Stimulated activated CD4-positive, alpha-beta T cell treated with anti-CD3 and anti-CD28 coated beads, Interleukin-15, amount 100 ng/mL, for 1 hour (primary cell): ENCODE measurements at places on chromosomes 4 and X.

- DNase-seq, result no peak
These were observed 69.6 kb downstream of the AGTR2 start for GRCh38 chrX:116239944-116240840.

DNA sequence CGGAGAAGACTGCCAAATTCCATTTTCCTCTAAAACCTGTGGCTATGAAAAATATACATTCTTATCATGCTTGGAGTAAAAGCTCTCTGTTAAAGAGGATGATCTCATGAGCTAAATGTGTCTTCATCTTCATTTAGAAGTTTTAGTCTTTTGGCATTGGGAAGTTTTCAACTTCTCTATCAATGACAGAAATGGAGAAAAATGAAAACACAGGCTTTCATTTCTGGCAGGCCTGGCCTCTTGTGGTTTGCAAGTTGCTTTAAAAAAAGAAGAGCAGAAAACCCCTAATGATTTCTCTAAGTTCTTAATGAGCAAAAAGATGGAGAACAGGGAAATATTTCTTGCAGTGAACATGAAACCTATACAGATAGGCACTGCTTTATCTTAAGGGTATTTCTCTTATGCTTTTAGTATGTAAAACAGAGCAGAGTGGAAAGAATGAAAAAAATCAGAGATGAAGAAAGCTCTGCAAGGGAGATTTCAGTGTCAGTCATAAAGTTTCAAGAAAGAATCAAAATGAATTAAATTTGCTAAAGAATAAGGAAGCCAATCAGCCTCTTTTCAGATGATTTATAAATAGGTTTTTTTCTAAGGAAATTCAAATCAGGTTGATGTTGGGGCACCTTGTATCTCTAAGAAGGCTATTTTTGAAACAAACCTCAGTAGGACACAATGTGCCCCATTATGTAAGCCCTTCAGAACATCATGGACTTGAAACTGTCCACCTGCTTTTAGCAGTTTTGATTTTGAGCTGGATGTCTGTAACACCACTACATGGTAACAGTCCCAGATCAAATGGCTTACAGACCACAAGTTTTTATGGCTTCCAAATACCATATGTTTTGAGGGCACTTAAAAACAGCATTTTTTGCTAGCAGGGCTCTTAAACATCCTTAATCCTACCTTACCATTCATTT, 225.0 kb downstream of the GRIA3 start:
- no peak for DNase-seq

DNA sequence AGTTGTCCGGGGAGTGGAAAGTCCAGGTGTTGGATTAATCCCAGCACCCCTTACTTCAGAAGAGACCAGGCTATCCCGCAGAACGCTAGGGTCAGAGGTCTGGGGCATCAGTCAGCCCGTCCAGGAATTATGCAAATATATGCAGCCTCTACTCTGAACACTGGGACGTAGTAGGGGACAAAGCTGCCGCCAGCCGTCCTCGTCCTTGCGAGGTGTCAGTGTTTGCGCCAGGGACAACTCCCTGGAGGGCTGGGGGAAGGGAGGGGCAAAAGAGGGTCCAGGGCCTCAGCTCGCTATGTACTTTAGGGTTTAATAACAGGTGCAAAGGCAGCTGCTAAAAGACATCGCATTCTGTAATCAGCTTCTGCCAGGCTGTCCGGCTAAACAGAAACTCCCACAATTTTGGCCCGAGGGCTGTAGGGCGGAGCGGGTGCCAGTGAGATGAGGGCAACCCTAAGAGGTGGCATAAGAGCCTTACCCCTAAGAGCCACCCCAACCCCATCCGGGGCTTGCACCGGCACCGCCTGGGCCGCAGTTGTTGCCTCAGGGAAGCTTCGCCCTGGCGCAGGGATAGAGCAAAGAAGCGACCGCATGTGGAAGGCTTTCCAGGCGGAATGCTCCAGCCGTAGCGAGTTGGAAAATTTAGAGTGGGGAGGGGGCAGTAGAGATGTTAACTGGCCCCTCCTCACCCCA, 8.4 kb downstream of the HAND2 start:
- no peak for DNase-seq

GRCh38 chrX:14386981-14387380, 142.4 kb upstream of the GLRA2 start:
- no peak for DNase-seq

DNA sequence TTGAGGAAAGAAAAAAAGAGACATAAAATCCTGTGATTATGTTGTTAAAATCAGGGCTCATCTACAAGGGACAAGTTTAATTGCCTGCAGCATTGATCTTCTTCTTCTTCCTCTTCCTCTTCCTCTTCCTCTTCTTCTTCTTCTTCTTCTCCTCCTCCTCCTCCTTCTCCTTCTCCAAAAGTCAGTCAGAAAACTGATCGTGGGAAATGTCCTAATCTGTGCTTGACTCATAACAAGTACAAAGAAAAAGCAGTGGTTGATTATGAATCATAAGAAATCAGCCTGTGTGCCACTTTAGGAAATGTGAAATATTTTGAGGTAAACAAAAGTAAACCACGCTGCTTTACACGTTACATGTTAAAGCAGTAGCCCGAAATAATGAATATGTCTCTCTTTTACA, 2.7 kb upstream of the ATP10D start:
- no peak for DNase-seq

DNA sequence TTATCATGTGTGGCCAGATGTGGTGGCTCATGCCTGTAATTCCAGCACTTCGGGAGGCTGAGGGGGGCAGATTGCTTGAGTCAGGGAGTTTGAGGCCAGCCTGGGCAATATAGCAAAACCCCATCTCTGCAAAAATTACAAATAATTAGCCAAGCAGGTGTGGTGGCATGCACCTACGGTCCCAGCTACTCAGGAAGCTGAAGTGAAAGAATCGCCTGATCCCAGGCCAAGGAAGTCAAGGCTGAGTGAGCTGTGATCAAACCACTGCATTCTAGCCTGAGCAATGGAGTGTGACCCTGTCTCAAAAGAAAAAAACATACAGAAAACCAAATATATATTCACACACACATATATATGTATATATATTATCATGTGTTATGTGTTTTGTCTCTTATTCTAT, 15.0 kb downstream of the APELA start:
- DNase-seq, result no peak

GRCh38 chr4:111391829-111392228, 753.4 kb upstream of the FAM241A start:
- no peak for DNase-seq

DNA sequence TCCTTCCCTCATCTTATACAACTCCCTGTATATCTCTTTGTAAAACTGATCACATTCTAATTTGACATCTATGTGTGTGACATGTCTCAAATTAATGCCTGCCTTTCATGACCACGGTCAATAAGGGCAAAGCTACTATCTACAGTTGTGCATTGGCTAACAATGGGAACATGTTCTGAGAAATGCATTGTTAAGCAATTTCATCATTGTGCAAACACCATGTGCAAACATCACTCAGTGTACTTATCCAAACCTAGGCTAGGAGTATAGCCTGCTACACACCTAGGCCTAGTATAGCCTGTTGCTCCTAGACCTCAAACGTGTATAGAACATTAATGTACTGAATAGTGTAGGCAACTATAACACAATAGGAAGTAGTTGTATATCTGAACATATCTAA, 95.0 kb downstream of the BANK1 start:
- DNase-seq, result no peak

DNA sequence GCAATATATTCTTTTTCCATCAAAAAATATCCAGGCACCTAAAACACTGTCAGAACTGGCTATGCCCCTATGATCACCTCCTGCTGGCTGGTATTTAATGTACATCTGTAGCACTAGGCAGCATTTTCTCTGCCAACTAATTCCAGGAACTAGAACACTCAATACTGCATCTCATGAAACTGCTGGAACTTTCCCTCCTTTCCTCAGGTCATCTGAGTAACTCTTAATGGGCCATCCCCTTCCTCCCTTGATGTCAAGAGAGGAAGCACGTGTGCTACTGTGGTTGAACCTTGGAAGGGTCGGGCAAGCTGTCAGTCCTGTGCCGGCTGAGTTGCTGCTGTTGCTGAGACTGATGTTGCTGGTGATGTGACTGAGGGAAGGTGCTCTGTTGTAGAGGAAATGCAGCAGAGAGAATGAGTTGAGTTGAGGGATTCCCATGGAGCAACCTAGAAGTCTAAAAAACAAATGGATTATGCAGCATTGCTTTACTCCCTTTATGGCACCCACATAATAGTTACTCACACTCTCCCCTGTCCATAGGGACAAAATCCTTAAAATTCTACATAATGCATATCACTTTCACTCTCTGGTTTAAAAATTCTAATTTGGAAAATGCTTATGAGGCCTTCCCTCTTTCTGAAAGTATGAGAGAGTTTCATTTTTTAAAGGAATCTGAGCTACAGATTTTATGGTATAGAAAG, 39.5 kb downstream of the TMEM165 start:
- no peak for DNase-seq

- DNase-seq, result no peak
These were observed 272.3 kb upstream of the DIPK2B start for GRCh38 chrX:45472968-45473367.

DNA sequence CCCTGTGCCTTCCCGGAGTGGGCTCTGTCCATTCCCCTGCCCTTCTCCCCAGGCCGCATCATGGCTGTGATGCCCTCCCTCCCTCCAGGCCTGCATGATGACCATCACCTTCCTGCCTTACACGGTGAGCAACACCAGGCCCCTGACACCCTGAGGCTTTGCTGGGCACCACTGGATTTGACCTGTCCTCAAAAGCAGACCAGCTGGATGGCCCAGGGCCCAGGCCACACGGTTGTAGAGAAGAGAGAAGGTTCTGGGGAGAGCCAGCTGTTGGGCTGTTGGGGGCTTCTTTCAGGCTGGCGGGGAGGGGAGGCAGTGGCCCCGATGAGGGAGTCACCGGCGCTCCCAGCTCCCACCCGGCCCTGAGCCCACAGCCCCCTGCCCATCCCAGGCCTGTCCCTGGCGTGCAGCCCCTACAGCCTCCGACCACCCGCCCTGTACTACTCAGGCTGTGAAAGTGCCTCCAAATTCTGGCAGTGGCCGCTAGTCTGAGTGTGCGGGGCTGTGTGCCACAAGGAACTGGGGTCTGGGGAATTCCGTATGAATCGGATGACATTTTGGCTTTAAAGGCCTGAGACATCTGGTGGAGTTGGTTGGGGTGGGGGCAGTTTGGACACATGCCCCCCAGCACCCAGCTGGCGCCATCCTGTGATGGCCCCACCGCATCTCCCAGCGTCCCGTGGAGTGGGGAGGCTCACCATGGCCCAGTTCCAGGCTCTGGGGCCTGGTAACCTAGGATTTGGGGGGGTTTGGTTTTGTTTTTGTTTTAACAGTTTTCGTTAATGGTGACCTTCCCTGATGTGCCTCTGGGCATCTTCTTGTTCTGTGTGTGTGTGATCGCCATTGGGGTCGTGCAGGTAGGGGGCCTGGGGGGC, 19.6 kb downstream of the TMEM175 start:
- DNase-seq, result no peak
